Endodermal cell (in vitro differentiated cells): ENCODE measurements at places on chromosomes 1 and 21.

- no peak for DNase-seq
Observed at GRCh38 chr1:85846706-85847105, 138.5 kb upstream of the ZNHIT6 start.

GRCh38 chr1:193538680-193539079 lies 352.3 kb upstream of the B3GALT2 start:
- DNase-seq, result no peak

DNA sequence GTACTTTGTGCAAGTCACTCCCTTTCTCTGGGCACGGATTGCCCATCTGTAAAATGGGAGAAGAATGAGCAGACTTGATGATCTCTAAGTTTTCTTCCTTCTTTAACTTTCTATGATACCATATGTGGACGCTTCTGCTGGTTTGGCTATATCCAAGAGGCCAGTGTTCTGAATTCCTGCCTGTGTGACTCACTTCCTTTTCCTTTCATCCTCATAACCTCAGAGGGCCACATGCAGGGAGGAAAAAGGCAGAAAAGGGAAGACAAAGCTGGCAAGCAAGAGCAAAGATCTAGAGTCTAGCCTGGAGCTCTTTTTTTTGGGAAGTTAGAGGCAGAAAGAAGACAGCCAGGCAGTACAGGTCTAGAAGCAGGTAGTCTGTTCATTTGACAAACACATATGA lies 151.2 kb downstream of the OMA1 start:
- peak; percentile 63 for DNase-seq

- DNase-seq, result no peak
Observed at GRCh38 chr1:234940841-234941240, 187.8 kb downstream of the TOMM20 start.

DNA sequence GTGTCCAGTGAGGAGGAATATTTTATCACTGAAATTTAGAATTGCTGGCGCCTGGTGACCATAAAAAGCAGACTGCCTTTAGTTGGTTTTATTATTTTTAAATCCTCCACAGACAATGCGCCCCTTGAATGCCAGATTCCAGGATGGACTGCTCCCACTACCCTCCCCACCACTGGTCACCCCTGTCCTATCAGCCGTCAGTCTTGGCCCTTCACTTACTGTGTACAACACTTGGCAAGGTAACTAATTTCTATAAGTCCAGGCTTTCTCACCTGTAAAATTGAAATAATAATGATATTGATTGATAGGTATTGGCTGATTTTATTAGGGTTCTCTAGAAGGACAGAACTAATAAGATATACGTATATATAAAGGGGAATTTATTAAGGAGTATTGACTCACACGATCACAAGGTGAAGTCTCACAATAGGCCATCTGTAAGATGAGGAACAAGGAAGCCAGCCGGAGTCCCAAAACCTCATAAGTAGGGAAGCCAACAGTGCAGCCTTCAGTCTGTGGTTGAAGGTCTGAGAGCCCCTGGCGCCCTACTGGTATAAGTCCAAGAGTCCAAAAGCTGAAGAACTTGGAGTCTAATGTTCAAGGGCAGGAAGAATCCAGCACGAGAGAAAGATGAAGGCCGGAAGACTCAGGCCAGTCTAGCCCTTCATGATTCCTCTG lies 17.8 kb downstream of the RHEX start:
- peak; percentile 18 for DNase-seq

DNA sequence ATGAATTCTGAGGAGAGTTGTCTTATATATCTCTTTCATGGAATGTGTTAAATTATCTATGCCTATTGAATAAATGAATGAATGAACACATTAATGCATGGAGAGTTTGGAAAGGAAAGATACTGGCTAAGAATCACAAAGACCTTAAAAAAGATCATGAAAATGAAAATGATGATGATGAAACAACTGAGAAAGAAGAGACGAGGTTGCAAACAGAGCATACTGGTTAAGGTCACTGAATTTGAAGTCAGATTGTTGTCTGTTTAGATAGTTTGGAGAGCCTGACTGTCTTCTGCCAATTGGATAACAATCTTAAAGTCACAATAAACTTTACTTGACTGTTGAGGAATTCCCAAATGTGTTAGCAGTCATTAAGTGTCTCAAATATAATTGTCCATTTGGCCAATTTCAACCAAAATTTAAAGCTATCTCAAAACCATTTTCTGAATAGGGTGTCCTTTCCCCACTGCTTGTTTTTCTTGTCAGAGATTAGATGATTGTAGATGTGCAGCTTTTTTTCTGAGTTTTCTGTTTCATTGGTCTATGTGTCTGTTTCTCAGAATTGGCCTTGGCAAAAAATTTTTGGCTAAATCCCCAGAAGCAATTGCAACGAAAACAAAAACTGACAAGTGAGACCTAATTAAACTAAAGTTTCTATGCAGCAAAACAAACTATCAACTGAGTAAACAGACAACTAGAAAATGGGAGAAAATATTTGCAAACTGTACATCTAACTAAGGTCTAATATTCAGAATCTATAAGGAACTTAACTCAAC lies 132.2 kb downstream of the PTGER3 start:
- DNase-seq, result no peak

DNA sequence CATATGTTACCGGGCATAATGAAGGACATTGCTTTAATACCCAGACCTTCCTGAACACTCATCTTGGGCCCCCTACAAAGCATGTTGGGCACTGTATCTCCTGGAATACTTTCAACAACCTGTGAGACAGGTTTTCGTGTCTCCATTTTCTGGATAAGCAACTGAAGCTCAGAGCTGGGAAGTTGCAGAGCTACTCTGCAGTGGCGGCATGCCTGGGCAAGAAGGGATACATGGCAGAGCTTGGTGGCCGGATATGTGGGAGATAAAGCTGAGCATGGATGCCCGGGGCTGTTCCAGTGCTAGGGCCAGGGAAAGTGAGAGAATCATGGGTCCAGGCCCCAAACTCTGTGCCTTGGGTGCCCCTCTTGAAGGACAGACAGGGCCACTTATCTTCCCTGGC lies 71.6 kb upstream of the KCND3 start:
- no peak for DNase-seq

DNA sequence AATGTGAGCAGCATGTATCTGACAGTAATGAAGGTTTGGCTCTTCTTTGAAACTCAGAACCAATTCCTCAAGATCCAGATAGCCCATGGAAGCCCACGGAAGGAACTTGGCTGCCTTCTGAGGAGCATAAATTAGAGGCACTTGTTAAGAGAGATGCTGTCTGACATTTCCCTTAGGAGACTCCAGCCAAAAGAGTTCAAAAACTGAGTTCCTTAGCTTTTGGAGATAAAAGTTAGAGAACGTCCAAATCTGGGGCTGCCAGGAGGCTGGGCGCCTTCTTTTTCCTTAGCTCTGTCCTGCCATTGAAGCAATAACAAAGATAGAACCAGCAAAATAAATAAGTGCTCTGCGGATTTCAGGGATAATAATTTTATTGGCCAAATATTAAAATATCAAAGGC lies 439.6 kb upstream of the USP24 start:
- no peak for DNase-seq
